ENCODE measurements at places on chromosomes 12 and 14.

- no peak for DNase-seq
Measured at GRCh38 chr12:123384994-123385376, 1.1 kb downstream of the KMT5A start.

GRCh38 chr14:22427771-22428231 lies 161.2 kb downstream of the DAD1 start:
- DNase-seq, result no peak

DNA sequence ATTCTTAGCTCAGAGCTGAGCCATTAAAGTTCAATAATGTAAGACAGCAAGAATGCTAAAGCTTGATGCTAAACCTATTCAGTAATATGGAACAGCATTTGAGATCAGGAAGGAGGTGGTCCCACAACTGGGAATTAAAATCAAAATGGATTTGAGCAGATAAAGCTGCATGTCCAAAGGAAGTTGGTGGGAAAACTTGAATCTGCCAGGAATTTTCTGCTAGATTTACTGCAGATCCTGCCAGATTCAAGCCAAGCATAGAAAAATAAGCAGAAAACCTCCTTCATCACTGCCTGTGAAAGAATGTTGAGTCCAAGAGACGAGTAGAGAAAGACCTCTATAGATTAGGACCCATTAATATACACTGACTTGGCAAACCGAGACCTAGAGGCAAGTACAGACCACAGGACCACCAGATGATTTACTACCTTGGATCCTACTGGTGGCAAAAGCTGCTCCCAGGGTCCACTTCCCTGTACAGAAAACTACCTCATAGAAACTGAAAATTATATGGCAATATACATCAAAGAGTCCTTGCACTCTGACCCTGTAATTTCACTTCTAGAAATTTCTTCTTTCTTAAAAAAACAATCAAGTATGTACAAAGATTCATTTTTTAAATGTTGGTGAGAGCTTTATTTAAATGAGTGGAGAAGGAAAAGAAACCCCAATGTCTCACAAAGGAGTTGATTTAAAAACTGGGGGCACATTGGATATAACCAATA lies 263.2 kb downstream of the DAD1 start:
- no peak for DNase-seq

DNA sequence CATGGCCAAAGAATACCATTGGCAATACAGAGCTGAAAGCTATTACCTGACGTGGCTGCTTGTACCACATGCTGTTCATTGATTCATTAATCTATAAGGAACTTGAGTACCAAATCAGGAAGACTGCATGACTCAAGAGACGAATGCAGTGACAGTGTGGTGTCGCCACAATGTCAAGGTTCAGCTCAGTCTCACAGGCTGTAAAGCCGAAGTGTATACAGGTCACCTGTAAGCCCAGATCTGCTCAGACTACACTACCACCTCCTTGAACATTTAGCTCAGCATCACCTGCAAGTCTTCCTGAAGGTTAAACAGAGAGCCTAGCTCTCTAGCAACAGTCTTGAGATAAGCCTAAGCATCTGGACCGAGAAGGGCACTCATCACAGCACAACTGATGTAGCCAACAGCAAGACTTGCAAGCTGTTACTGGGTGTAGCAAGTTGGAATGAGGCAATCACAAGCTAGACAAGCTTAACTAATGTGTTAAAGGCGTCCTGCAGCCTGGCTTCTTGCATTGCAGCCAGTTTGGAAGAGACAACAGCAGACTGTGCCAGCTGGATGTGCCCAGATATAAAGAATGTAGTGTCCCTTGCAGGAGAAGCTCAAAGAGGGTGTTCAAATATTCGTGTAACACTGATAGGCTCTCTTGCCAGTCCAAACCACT lies 21.0 kb downstream of the TMTC1 start:
- DNase-seq, result no peak

- no peak for DNase-seq
Measured at GRCh38 chr12:28650906-28651305, 460.6 kb downstream of the CCDC91 start.

- no peak for DNase-seq
Measured at GRCh38 chr14:55589171-55589570, 9.2 kb downstream of the KTN1 start.

DNA sequence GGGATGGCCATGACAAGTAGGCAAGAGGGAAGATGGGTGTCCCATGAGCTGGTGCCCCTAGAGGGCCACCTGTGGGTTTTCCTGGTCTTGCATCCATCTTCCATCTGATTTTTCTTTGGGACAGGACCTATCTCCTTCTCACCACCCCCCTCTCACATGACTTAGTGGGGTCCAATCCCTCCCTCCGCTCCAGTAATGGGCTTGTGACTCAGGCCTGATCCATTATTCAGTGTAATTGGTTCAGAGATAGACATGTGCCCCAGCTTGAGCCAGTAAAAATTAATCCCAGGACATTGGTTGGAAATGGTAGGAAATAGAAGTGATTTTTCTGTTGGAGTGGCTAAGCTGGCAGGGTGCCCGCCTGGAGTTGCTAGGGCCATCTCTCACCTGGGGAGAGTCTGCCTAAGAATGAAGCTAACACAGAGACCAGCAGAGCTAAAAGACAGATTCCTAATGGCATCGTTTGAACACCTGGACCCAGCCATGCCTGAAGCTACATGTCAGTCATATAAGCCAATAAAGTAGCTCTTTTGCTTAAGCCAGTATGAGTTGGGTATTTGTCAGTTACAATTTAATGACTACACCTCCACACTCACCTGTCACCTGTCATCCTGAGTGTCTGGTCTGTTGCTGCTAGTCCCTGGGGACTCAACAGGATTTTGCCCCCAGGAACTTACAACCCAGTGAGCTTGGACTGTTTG lies 14.7 kb downstream of the RASAL1 start:
- no peak for DNase-seq

DNA sequence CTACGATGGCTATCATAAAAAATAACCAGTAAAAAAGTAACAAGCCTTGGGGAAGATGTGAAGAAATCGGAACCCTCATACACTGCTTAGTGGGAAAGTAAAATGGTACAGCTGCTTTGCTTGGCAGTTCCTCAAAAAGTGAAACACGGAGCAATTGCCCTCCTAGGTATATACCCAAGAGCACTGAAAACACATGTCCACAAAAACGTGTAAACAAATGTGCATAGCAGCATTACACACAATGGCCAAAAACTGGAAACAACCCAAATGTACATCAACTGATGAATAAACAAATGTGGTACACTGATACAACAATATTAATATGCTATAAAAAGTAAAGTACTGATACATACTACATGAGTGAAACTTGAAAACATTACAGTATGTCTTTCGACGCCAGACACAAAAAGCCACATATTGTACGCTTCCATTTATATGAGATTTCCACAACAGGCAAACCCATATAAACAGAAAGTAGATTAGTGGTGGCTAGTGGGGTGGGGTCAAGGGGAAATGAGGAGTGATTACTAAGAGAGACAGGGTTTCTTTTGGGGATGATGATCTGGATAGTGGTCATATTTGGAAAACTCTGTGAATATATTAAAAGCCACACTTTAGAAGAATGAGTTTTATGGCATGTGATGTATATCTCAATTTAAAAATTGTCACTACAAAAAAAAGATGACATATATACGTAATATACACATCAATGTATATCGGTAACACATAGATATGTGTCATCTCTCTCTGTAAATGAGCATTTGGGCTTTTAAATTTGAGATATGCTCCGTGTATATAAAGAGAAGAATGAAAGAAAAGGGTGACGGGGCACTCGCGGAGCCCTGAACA lies 996 bp downstream of the SLC41A2 start:
- no peak for DNase-seq

DNA sequence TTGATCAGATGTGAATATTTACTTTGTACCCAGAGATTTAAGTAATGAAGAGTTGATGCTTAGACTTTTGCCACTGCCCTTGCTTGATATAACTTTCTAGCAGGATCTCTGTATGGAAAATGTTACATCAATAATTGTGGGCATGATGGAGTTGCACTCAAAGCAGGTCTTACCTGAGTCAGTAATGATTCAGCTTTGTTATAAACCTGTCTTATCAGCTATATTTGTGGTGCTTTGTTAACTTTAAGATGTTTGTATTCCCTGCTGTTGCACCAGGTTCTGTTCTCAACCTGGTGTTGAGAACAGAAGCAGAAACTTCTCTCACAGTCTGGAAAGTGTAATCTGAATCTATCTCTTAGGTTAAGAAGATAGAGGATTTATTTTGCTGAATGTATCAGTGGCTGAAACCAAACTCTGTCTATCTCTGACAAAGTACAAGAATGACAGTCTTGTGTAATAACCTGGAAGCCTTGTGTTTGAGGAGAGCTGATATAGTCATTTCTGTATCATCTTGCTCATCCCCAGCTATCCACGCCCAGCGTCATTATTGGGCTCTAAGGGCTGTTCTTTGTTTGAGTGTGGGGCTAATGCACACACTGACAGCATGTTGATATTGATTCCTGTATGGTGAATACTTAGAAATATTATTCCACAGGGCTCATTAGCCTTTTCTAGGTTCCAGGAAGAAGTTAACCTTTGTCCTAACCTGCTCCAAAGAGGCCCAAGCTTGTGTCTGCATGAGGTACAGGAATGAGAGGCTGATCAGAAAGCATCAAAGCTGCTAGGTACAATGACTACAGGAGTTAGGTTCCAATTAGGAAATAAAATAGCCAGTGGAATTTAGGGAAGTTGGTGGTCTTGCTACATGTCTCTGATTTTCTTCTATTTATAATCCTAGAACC lies 3.6 kb downstream of the AKAP6 start:
- no peak for DNase-seq

DNA sequence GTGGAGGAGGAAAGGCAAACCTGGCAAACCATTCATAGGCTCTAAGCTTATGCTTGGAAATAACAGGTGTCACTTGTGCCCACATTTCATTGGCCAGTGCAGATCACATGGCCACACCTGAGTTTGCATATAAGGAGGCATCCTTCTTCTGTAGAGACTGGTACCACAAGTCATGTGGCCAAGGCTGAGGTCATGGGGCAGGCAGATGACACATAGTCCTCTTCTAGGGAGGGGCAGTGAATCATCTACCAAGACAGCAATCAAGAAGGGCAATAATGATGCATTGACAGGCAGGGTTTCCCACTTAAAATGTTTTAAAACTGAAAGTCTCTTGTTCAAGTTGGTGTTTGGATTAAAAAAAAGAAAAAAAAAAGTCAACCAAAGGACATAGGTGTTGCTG lies 77.3 kb downstream of the DAAM1 start:
- peak; percentile 1 for DNase-seq

DNA sequence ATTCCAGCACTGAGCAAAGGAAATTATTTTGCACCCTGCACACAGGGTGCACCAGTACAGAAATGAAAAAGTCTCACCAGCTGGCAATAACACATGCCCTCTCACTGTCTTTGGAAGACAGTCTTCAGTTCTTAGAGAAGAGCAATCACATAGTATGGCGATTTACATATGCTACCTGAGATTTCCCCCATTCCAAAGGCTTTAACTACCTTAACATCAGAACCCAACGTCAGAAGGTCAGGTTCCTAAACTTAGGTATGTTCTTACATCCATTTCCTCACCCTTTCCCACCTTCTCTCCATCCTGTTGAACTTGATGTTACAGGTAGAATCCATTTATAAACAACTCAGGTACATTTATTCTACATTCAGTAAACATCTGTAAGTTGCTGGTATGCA lies 167.8 kb downstream of the PAWR start:
- DNase-seq, result no peak

GRCh38 chr12:56766535-56766934 lies 3.4 kb downstream of the HSD17B6 start:
- DNase-seq, result no peak

DNA sequence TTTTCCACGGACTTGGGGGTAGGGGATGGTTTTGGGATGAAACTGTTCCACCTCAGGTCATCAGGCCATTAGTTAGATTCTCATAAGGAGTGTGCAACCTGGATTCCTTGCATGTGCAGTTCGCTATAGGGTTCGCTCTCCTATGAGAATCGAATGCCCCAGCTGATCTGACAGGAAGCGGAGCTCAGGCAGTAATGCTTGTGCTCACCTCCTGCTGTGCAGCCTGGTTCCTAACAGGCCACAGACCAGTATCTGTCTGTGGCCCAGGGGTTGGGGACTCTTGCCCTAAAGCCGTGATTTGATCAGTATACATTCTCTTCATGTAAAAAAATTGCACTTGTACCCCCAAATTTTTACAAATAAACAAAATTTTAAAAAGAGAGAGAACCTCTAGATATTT lies 219.4 kb upstream of the CPNE8 start:
- no peak for DNase-seq

DNA sequence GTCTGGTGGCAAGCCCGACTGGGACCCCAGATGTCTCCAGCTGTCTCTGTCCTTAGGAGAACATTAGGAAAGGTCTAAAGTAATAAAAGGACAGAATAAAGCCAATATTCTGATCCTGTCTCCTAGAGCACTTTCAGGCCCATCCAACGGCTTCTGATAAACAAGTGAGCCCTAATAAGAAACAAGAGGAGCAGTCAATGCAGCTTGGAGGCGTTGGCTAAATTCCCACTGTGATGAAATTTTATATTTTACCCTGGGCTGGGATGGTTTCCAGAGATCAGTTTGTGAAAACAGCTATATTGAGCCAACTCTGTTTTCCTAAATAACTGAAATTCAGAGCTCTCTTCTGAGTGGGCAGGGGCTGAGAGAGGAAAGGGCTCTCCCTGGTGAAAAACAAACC lies 55.5 kb upstream of the SRRM4 start:
- DNase-seq, result no peak

DNA sequence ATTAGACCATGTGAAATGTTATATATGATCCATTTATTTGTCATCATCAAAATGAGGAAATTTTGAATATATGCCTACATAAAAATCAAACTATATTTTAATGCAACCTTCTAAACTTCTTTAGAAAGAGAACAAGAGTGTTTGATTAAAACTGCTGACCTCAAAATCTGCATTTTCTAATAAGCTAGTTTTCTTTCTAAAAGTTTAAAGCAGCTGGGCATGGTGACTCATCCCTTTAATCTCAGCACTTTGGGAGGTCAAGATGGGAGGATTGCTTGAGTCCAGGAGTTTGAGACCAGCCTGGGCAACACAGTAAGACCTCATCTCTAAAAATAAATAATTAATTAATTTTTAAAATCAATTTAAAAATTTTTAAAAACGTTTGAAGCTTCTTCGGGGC lies 36.2 kb downstream of the GNPTAB start:
- no peak for DNase-seq

DNA sequence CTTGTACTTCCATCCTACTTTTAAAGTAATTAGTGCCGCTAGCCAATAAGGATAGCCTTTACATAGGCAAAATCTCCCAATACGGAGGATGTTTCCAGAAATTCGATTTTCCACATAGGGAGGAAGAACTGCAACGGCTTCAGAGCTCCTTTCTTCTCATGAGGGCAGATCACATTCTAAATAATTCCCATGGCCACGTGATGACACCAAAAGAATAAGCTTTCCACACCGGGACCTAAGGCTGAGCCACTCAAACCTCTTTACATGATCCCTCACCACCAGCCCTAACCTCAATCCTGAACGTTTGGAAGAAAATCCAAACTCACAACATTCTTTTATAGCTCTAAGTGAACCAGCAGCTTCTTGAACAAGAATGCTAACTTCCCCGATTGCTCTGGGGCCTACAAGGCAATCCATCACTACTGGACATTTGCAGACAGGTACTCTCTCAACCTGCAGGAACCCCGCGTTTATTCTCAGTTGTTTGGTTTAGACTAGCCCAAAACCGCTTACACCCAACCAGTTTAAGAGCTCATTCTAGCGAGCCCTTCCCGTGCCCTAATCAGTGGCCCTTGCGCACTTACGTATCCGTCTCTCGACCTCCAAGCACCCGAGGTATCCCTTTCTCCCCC lies 884 bp downstream of the CAPRIN2 start:
- DNase-seq, result no peak

- no peak for DNase-seq
Measured at GRCh38 chr12:5872745-5873144, 72.3 kb downstream of the ANO2 start.
